ENCODE measurements at places on chromosomes 3 and 15. TPM values are rescaled to one million over a fixed set of nuclear protein-coding genes. Genes with fewer than 3 reads are reported as not detected.

Gene SOX2
- total RNA-seq: not detected

Gene NPAP1
- total RNA-seq: not detected

Gene BUB1B
- total RNA-seq: 69.3 TPM

Gene BMF
- total RNA-seq: 8.4 TPM

- DNase-seq: no peak
These were observed 67.1 kb downstream of the FEM1B start for GRCh38 chr15:68344600-68344999.

GRCh38 chr15:62777671-62778070, 264.9 kb upstream of the TPM1 start:
- DNase-seq: no peak

- no peak for DNase-seq
These were observed 27.9 kb upstream of the FAM174B start for GRCh38 chr15:92683511-92683834.

GRCh38 chr3:42702066-42702951, at the start of gene HHATL:
Gene HHATL, minus strand, starts transcription at chr3:42702798. Its CDS starts 1,972 bp downstream, at chr3:42700826.
- no peak for DNase-seq
